ENCODE measurements at places on chromosomes 5 and 9.

GRCh38 chr5:131957721-131958441, 12.4 kb upstream of the MEIKIN start:
- no peak for DNase-seq

DNA sequence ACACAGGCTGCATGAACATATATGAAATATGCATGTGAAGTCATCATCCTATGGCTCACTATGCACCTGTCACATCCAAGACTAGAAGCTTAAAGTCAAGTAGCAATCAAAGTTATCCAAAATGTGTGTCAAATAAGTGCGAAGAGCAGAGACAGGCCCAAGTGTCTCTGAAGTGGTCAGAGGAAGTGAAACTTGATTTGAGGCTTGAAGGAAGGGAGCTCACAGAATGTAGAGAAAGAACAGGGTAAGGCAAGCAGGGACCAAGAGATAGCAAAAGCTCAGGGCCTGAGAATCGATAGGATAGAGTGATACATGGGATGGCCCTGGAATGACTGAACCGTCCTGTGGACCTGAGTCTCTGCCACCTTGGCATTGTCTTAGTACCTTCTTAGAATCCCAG, 274.3 kb upstream of the TRPC7 start:
- DNase-seq, result no peak

GRCh38 chr5:60490597-60491166, 209.3 kb downstream of the DEPDC1B start:
- DNase-seq, result no peak

- no peak for DNase-seq
Measured at GRCh38 chr9:16680975-16681651, 189.4 kb downstream of the BNC2 start.

DNA sequence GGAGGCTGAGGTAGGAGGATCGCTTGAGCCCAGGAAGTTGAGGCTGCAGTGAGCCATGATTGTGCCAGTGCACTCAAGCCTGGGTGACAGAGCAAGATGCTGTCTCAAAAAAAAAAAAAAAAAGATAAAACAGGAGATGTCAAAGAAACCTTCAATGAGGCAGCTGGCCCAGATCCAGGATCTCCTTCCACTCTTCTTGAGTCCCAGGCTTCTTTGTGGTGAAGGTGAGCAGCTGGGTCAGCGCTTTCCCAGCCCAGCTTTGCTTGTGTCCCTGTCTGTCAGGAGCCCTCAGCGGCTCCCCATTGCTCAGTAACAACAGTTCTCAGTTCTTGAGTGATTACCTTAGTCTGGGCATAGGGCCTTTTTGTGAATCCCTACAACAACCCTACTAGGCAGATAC, 69.4 kb upstream of the PSD2 start:
- DNase-seq, result no peak

- no peak for DNase-seq
Measured at GRCh38 chr5:132782101-132782500, 5.1 kb upstream of the SEPTIN8 start.

DNA sequence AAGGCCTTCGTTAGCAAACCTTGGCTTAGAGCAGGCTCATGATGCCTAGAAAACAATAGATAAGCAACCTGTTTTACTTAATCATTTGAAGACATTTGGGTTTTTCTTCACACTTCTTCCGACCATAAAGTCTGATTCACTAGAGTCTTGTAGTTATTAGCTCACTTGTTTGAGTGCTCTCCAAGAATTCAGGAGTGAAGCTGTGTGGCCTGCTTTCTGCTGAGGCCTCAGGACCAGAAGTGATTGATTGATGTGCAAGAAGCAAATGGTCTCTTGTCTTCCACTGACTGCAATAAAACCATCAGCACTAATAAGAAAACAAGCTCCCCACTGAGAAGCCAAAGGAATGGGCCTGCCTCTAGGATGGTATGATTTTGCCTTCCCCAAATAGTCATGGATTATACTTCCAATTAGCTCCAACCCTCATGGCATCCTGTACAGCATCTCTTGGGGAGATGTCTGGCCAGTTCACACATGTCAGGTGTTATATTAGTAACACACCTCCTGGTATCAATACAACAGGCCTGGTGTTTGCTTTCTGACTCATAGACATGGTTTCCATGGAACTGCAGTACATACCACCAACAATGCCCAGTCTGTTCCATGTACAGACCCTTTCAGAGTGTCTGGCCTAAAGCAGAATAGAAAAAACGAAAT, 317.6 kb downstream of the CWC27 start:
- no peak for DNase-seq

- DNase-seq, result no peak
Measured at GRCh38 chr9:18665947-18666346, 192.0 kb downstream of the ADAMTSL1 start.

- DNase-seq, result no peak
Measured at GRCh38 chr5:82885627-82886389, 191.4 kb downstream of the TMEM167A start.

DNA sequence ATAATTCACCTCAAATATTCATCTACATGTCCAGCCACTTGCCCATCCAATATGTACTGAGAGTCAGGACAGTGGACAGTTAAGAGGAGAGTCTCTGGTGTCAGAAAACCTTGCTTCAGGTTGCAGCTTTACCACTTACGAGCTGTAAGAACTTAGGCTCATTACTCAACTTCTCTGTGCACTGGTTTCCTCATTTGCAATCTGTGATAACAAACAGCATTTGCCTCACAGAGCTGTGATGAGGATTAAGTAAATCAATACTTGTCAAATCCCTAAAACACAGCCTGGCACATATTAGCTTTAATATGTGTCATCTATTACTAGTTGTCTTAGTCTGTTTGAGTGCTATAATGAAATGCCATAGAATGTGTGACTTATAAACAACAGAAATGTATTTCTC, 8.6 kb downstream of the GOLGA1 start:
- no peak for DNase-seq

- DNase-seq, result no peak
Measured at GRCh38 chr5:17218353-17219005, 1.0 kb downstream of the BASP1 start.

- DNase-seq, result no peak
Measured at GRCh38 chr5:41770799-41771198, 99.4 kb downstream of the OXCT1 start.

- DNase-seq, result no peak
Measured at GRCh38 chr9:72960446-72960845, 7.6 kb upstream of the ALDH1A1 start.

DNA sequence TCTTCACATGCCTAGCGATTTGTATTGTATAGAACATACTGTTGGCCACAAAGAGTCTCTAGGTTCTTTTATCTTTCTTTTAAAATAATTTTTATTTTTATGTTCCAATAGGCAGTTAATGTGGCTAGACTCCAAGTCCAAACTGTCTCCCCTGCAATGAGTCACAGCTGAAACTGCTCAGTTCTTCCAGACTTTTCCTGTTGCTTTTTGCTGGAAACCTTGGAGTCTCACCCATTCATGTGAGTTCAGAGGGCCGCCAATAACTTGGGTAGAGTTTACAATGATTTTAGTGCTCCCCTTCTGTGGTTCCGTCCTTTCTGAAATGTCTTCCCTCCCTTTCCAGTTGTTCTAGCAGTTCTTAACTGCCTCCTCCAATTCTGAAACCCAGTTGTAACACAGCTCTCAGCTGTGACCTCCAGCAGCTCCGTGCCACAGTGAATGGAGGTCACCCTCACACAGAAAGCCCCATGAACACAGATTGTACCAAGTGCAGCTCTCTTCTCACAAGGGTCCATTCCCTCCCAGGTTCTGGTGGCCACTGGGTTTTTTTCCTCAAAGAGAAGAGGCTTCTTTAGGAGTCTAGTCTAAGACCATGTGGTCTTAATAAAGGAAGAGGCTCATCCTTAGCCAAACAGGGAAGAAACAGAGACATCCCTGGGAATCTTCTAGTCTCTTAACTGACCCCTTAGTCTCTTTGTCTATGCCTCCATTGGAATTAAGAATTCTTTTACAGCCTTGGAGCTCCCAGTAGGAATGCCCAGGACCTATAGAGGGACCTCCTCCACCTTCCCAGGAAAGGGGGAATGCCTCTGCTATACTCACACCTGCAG, 198.5 kb downstream of the SPOCK1 start:
- DNase-seq, result no peak

DNA sequence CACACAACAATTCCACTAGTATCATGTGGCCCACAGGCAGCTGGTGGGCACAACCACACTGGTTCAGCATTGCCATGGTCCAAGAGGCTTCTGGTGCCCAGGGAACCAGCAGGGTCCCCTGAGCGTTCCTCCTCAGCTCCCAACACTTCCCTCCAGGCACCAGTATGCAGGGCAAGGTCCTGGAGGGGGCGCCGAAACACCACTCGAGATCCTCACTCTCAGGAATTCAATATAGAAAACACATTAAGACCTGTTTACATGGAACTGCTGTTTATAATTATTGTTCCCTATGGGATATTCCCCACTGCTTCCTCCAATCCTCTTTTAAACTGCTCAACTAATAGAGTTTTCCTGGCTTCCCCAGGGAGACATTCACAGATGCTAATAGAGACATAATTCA, 91.9 kb upstream of the GABRP start:
- DNase-seq, result no peak

DNA sequence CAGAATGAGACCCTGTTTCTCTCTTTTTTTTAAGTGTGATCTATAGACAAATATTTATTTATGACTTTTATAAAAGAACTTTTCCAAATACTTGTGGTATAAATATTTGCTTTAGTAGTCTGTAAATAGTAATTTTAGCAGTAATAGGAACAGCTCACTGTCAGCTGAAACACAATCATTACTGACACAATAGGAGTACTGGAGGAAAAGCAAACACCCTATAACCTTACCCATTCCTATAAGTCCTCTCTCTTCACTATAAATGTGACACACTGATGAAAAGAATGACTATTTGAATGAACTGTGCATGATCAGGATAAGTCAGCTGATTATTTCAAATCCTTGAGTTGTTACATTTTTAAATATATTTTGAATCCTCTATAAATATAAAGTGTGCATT, 72.4 kb downstream of the CDH12 start:
- no peak for DNase-seq

DNA sequence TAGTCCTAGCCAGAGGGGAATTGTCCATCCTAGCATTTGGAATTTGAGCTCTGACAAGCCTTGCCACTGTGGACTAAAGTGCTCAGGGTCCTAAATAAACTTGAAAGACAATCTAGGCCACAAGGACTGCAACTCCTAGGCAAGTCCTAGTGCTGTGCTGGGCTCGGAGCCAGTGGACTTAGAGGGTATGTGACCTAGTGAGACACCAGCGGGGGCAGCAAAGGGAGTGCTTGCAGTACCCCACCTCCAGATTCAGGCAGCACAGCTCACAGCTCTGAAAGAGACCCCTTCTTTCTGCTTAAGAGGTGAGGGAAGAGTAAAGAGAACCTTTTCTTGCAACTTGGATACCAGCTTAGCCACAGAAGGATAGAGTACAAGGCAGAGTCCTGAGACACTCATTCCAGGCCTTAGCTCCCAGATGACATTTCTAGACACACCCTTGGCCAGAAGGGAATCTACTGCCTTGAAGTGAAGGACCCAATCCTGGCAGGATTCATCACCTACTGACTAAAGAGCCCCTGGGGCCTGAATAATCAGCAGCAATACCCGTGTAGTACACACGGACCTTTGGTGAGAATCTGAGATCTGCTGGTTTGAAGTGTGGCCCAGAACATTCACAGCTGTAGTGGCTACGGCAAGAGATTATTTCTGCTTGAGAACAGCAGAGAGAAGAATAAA, 164.6 kb downstream of the CCDC171 start:
- DNase-seq, result no peak

All from 8988T (cell line).